Fibroblast of skin of left quadriceps (primary cell): ENCODE measurements at places on chromosomes 6 and 20.

GRCh38 chr6:56694002-56694401 lies 51.3 kb upstream of the DST start:
- no peak for DNase-seq

- no peak for DNase-seq
Measured at GRCh38 chr6:125924169-125924568, 32.4 kb upstream of the HINT3 start.

DNA sequence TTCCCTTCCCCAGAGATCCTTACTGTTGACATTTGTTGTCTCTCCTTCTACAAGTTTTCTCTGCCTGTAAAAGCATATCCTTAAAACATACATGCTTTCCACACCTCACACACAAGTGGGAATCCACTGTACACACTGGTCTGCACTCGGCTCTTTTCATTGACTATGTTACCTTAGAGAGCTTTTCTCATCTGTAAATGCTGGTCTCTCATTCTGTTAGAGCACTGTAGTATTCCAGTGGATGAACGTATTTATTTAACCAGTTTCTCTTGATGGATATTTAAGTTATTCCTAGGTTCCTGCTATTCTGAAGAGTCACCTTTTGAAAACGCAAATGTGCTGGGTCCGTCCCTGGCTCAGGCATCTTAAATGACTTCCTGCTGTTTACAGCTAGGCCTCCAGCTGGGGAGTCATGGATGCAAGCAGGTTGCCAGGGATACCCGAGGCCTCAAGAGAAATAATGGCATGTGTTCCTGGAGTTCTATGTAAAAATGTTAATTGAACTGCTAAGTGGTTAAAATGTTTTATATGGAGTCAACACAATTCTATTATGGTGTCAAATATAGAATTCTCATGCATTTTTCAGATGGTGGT lies 61.1 kb upstream of the TGM3 start:
- no peak for DNase-seq

GRCh38 chr20:9550871-9551270 lies 36.5 kb downstream of the LAMP5 start:
- no peak for DNase-seq

- no peak for DNase-seq
Measured at GRCh38 chr6:68053805-68054373, 581.2 kb upstream of the ADGRB3 start.

DNA sequence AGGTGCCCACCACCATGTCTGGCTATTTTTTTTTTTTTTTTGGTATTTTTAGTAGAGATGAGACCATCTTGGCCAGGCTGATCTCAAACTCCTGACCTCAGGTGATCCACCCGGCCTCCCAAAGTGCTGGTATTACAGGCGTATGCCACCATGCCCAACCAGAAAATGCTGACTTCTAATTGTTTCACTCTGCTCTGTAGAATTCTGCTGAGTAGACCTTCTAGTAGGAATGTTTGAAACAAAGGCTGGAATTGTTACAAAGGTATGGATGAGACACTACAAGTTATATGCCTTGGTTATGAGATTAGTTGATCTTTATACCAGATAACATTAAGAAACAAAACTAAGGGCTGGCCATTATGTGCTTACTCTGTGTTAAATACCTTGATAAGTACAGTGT lies 44.8 kb downstream of the MEP1A start:
- DNase-seq = no peak

GRCh38 chr6:64293298-64293697 lies 657.7 kb downstream of the PHF3 start:
- no peak for DNase-seq

GRCh38 chr6:90611543-90612312 lies 24.9 kb upstream of the MAP3K7 start:
- DNase-seq = no peak

DNA sequence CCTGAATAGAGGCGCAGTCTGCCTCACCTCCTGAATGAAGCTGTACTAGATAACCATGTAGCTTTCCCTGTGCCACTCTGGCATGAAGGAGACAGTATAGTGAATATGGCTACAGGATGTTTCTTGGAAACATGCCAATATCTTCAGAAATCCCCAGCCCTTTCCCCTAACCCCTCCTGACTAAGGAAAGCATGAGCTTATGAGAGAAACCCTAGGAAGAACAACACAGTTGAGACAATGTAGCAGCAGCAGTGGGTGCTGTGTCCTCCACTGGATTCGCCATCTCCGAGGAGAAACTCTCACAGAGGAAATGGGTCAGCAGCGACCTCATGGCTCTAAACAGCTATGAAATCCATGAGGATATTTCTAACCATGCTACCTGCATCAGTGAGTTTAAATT lies 6.7 kb downstream of the HLA-DQA1 start:
- no peak for DNase-seq

GRCh38 chr6:105161421-105161820 lies 18.4 kb downstream of the POPDC3 start:
- DNase-seq = no peak

GRCh38 chr6:132199343-132199742 lies 201.9 kb downstream of the MOXD1 start:
- peak; percentile 32 for DNase-seq

DNA sequence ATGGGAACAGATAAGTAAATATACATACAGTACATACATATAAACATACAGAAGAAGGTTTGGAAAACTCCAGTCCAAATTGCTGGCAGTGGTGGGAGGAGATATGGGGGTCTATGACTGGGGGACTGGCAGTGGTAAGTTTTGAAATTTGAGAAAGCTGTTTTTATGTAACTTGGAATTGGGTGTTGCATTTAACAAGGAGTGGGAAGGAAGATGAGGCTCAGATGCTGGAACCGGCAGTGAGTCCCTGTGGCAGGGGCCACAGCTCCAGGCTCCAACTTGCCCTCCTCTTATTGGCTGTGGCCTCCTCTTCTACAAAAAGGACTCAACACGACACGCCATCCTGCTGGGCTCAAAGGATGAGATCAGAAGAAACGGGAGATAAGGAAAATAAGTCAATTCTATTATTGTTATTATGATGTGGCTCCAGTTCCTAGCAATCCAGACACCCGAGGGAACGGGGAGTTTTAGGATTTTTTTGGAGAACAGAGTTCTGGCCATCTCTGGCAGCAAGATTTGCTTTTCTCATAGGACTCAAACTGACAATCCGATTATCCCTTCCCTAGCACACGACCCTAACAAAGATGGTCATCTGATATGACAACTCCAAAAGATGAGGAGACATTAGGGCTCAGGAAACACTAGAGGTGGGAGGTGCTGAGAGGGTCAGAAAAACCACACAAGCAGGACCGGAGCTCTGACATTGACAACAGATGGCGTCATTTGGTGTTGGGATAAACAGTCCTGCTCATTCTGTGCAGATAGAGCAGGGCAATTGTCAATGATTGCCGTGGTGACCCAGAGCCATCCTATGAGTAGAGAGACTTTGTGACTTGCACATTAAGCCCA lies 6.0 kb upstream of the TGM2 start:
- DNase-seq = no peak

GRCh38 chr6:152142105-152142504 lies 334.6 kb downstream of the ESR1 start:
- DNase-seq = peak; percentile 70

GRCh38 chr6:47897247-47897646 lies 115.4 kb downstream of the OPN5 start:
- no peak for DNase-seq

GRCh38 chr6:89999154-89999553 lies 104.9 kb downstream of the GJA10 start:
- no peak for DNase-seq

- DNase-seq = no peak
Measured at GRCh38 chr20:22568872-22569344, 15.5 kb downstream of the FOXA2 start.

GRCh38 chr20:43982886-43983285 lies 68.2 kb downstream of the TOX2 start:
- DNase-seq = no peak

DNA sequence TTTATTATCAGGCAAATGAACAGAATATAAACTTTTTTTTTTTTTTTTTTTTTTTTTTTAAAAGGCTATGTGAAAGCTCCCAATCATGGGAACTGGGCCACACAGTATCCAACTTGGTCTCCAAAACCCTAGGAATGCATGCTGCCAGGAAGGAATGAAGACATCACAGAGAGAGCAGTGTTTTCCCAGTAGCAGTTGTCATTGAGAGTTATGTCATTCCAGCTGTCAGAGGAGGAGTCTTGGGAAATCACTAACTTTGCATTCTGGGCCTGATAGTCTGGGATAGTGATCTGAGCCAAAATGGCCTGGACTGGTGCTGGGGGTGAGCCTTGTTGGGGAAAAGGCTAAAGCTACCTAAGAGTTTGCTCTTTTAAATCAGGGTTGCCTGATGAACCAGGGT lies 231.3 kb upstream of the MAP3K7 start:
- no peak for DNase-seq

DNA sequence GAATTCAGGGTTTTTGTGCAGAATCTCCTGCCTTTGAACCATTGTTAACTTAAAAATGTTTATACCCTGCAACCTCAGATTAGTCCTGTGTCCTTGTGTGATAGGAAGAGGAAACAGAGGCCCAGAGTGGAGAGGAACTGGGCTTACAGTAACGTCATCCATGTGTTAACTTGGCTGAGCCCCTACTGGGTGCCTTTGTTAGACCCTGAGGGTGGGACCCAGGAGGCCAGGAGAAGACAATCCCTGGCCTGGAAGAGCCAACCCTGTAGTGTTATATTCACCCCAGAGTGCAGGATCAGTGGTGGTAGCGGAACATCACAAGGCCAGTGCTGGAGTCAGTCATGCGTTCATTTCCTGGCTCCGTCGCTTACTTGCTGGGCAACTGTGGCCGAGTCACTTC lies 10.6 kb downstream of the MYLK2 start:
- DNase-seq = no peak

DNA sequence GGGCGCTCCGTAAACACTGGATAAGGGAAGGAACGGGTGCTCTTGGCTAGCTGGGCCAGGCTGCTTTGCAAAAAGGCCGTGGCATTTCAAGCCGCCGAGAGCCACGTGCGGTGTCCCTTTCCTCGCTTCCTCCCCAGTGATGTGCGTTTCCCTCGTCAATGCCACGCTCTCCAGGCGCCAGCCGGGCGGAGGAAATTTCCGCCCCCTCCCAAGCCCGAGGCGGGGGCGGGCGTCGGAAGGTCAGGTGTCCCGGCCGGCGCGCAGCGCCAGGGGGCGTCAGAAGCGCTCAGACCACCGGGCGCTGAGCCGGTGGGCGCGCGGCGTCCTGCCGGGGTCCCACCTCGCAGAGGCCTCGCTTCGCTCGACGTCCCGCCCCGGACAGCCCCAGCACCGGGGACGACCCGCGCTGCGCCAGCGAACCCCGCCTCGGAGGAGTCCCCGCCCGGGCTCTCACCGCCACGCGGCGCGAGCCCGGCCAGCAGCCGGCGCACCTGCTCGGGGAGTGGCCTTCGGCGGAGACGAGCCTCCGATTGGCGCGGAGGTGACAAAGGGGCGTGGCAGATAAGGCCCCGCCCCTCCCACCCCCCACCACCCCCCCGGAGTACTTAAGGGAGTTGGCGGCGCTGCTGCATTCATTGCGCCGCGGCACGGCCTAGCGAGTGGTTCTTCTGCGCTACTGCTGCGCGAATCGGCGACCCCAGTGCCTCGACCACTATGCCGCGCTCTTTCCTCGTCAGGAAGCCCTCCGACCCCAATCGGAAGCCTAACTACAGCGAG lies at the start of gene SNAI1:
TSS of gene SNAI1 (plus strand) at position 635 of the 777 bp plus-strand sequence. CDS start at position 715, 80 bp downstream.
- DNase-seq = peak; percentile 66

- no peak for DNase-seq
Measured at GRCh38 chr6:119334535-119335264, 14.9 kb downstream of the MAN1A1 start.

GRCh38 chr20:47304287-47304686 lies 52.2 kb downstream of the ZMYND8 start:
- DNase-seq = no peak

DNA sequence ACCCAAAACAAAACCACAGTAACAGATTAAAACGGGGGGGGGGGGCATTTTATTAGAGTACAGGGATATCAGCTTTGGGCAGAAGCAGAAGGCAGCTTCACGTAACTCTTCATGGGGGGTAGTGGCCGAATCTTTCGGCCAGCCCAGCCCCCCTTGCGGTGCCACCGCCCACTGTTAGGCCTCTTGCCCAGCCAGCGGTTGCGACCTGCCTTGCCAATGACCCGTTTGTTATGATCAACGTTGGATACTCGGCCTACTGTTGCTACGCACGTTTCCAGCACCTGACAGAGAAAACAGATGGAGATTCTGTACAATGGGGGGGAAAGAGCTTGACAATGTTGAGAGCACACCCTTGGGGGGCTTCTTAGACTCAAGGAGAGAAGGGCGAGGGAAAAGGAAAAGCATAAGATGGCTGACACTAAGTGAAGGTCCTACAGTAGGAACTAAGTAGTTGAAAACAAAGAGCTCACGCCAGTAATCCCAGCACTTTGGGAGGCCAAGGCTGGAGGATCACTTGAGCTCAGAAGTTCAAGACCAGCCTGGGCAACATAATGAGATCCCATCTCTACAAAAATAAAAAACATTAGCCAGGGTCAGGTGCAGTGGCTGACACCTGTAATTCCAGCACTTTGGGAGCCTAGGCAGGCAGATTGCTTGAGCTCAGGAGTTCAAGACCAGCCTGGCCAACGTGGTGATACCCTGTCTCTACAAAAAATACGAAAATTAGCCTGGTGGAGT lies 724 bp upstream of the CUL7 start:
- DNase-seq = no peak

GRCh38 chr6:158628542-158628941 lies 16.0 kb downstream of the DYNLT1 start:
- no peak for DNase-seq

GRCh38 chr20:23437126-23437899 lies 2.2 kb upstream of the CSTL1 start:
- no peak for DNase-seq

GRCh38 chr6:149236589-149236988 lies 80.9 kb upstream of the TAB2 start:
- DNase-seq = no peak

DNA sequence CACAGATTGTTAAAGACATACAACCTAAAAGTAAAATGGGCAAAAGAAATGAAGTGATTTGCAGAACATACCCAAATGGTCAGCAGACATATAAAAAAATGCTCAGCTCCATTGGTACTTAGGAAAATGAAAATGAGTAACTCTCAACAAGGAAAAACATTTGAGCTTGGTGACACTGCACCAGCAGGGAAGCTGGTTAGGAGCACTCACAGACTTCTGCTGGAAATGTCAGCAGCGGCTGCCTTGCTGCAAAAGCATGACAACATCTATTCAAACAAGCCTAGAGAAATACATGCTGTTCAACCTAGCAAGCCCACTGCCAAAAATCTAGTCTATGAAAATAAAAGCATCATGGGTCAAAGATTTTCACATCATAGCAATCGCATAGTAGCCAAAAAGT lies 99.0 kb upstream of the FOXQ1 start:
- no peak for DNase-seq

- peak; percentile 17 for DNase-seq
Measured at GRCh38 chr20:56626367-56627121, 2.6 kb upstream of the TFAP2C start.

- DNase-seq = peak; percentile 88
Measured at GRCh38 chr6:3803627-3804468, 45.3 kb upstream of the FAM50B start.

- DNase-seq = peak; percentile 78
Measured at GRCh38 chr6:42726485-42727086, 4.2 kb upstream of the PRPH2 start.

- DNase-seq = no peak
Measured at GRCh38 chr6:44867571-44868334, 460.4 kb upstream of the RUNX2 start.

GRCh38 chr6:41334482-41335040 lies 847 bp upstream of the NCR2 start:
- DNase-seq = no peak
